ENCODE measurements at places on chromosomes 1 and 21.
A peak's percentile ranks its signal among the peaks of the same experiment; 100 is the strongest.

DNA sequence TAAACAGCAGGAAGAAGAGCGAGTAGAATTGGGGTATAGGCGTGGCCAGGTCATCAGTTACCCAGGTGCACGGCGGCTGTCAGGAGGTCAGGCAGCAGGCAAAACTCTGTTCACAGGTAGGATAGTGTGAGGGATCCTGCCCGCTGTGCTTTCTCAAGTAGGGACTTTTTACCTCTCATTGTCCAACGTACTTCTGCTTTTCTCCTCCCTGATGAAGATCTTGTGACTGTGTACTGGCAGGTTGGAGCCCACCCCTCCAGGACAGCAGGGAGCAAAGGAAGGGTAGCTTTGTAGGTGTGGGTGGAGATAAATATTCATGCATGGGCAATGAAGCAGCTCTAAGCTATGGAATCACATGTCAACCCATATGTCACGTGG is 373.5 kb downstream of the KIF26B start:
- H3K27ac ChIP-seq, result no peak overlapping the region
- peaks cover 4% of the 10 kb centered on the region for H3K27me3 ChIP-seq
- no peaks in the 10 kb centered on the region for H3K4me1 ChIP-seq

DNA sequence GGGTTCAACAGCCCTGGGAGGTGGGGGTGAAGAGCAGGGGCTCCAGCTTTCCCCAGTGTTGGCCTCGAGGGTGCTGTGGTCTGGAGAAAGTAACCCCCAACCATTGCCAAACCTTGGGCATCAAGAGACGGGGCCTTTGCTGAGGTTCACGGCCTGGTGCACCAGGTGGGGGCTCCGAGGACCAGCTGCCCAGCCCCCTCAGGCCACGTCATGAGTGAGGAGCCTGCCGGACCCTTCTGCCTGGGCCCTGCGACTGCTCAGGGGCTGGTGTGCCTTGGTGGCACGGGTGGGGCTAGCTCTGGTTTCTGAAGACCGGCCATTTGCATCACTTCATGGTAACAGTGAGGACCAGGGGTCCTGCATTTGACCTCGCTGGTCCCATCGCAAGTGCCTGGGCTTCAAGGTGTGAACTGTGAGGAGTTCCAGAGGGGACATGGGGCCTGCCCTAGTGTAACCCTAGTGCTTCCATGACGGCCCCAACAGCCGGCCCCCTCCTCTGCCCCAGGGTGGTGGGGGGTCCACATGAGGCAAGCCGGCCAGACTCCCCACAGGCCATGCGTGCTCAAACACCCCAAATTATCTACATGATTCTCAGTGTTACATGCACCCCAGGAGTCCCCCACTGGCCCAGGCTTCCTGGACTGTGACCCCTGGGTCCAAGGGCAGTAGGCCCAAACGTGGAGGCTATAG is 13.5 kb downstream of the MORN1 start:
- H3K27ac ChIP-seq, result no peak overlapping the region
- H3K36me3 ChIP-seq, result no peaks in the 10 kb centered on the region
- DNase-seq, result no peak
- no peaks in the 10 kb centered on the region for H3K4me1 ChIP-seq

- H3K27ac ChIP-seq, result no peak overlapping the region
- H3K4me1 ChIP-seq, result no peaks in the 10 kb centered on the region
- DNase-seq, result no peak
- no peaks in the 10 kb centered on the region for H3K36me3 ChIP-seq
- no peak overlapping the region for H3K4me3 ChIP-seq
- peaks cover 2% of the 10 kb centered on the region for H3K27me3 ChIP-seq
These were observed 102.3 kb upstream of the IPO9 start for GRCh38 chr1:201726700-201727099.

GRCh38 chr1:172997941-172998361 is 52.8 kb downstream of the TNFSF18 start:
- no peaks in the 10 kb centered on the region for H3K4me1 ChIP-seq
- no peak overlapping the region for H3K4me3 ChIP-seq
- peaks cover 15% of the 10 kb centered on the region for H3K36me3 ChIP-seq
- H3K27me3 ChIP-seq, result peaks cover 2% of the 10 kb centered on the region

GRCh38 chr1:101027194-101027772 is 1.7 kb upstream of the DPH5 start:
- H3K36me3 ChIP-seq, result peaks cover 4% of the 10 kb centered on the region
- H3K4me3 ChIP-seq, result peak overlapping the region; percentile 38
- peaks cover 15% of the 10 kb centered on the region for H3K27me3 ChIP-seq
- no peak overlapping the region for H3K27ac ChIP-seq
- no peak for DNase-seq

DNA sequence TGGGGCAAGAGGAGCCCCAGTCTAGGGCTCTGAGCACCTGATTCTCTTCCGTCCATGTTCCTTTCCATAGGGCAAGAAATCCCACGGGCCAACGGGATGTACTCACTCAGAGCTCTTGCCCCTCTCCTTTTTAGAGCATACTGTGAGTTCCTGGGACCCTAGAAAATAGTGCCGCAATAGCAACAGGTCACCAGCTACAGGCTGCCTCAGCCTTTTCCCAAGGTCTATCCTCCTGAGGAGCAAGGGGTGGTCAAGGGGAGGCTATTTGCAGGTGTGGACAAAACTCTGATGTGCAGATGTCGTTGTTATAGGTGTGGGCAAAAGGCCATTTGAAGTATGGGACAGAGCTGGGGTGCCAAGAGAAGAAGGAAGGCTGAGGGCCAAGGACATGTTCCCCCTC is 1.6 kb upstream of the QSOX1 start:
- peaks cover 8% of the 10 kb centered on the region for H3K27me3 ChIP-seq
- H3K36me3 ChIP-seq, result no peaks in the 10 kb centered on the region
- no peak for DNase-seq
- H3K4me3 ChIP-seq, result peak overlapping the region; percentile 89

GRCh38 chr1:220717800-220718640 is 27.9 kb downstream of the C1orf115 start:
- no peaks in the 10 kb centered on the region for H3K36me3 ChIP-seq
- no peaks in the 10 kb centered on the region for H3K4me1 ChIP-seq
- no peak overlapping the region for H3K27ac ChIP-seq
- H3K4me3 ChIP-seq, result no peak overlapping the region
